ENCODE measurements at places on chromosomes 11 and 22. TPM values are rescaled to one million over a fixed set of nuclear protein-coding genes. Genes with fewer than 3 reads are reported as not detected.

Gene OR51E2
- total RNA-seq, result not detected

Gene GLB1L3
- total RNA-seq, result 0.27 TPM

Gene VWCE
- 1.1 TPM for total RNA-seq

Gene POTEH
- not detected for total RNA-seq

Gene PPFIBP2
- total RNA-seq, result 2.4 TPM

Gene HIPK3
- total RNA-seq, result 16.7 TPM

Gene RAB3IL1
- 46.2 TPM for total RNA-seq
